Ecto neural progenitor cell (in vitro differentiated cells): ENCODE measurements at places on chromosomes 11 and 22.
A peak's percentile ranks its signal among the peaks of the same experiment; 100 is the strongest.

DNA sequence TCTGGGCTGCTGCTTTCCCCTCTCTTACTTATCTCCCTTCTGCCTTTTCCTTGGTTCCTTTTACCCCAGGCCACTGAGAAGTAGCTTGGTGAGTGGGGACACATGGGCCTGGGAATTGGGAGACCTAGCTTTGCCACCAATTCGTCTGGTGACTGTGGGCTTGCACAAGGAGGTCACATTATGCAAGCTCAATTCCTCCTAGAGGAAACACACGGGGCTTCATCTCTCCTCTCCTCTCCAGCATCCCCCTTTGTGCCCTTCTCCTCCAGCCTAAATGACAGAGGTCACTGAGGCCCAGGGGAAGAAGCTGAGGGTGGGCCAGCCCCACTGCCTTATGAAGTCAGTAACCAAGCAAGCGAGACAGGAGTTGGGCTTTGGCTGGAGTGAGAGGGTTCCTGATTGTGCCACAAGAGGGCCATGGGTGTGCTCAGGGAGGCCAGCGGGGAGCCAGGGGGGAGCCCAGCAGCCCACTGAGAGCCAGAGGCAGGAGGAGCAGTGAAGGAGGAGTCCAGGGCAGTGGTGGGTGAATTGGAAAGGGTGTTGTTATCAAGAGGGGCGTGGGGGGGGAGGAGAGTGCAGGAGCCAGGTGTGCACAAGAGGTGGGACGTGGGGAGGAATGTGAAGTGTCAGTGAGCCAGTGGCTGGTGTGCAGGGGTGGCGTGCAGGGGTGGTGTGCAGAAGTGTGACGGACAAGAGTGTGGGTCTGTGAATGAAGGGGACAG, 2.0 kb downstream of the CLCF1 start:
- DNase-seq, result peak; percentile 71

DNA sequence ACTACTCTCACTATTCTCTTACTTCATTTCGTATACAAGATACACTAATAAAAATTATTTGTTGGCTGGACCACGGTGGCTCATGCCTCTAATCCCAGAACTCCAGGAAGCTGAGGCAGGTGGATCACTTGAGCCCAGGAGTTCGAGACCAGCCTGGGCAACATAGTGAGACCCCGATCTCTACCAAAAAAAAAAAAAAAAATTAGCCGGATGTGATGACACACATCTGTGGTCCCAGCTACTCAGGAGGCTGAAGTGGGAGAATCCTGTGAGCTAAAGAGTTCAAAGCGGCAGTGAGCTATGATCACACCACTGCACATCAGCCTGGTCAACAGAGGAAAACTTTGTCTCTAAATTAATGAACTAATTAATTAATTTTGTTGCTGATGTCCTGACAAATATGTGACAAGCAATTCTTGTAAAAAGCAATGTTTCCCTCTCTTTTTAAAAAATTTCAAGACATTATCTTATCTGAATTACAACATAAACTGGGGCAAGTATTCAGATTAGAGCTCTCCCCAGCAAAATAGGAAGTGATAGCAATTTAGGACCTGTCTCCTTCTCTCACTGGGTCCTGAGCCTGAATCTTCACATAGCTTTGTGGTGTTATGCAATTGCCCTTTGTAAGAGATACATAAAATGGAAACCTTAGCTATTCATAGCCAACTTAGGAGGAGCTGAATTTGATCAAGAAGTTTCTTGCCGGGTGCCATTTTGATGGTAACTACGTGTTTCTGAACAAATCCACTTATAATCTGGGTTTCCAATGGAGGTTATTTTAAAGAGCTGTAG, 17.6 kb upstream of the TMA7B start:
- DNase-seq, result no peak

- DNase-seq, result no peak
Measured at GRCh38 chr11:60731586-60731985, 7.1 kb downstream of the MS4A18 start.

DNA sequence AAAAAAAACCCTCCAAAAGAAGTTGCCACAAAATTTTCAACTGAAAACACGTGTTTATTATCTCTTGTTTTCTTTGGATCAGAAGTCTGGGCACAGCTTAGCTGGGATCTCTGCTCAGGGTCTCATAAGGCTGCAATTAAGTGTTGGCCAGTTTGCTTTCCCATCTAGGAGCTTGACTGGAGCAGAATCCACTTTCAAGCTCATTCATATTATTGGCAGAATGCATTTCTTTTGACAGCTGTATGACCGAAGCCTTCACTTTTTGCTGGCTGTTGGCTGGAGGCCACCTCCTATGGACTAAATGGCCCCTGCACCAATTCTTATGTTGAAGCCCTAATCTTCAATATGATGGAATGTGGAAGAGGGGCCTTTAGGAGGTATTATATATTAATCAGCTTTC, 139.6 kb downstream of the DDX10 start:
- no peak for DNase-seq

- no peak for DNase-seq
Measured at GRCh38 chr11:17277024-17277584, 565 bp downstream of the NUCB2 start.
